CD4-positive, alpha-beta T cell treated with Interleukin-4 for 1 hour (primary cell): ENCODE measurements at places on chromosomes 1 and 21.

- no peak for DNase-seq
These were observed 1.3 kb downstream of the NEK7 start for GRCh38 chr1:198157847-198158725.

GRCh38 chr1:193609592-193609991 lies 423.2 kb upstream of the B3GALT2 start:
- no peak for DNase-seq

- no peak for DNase-seq
These were observed 16.6 kb upstream of the LGALS8 start for GRCh38 chr1:236507022-236507700.

DNA sequence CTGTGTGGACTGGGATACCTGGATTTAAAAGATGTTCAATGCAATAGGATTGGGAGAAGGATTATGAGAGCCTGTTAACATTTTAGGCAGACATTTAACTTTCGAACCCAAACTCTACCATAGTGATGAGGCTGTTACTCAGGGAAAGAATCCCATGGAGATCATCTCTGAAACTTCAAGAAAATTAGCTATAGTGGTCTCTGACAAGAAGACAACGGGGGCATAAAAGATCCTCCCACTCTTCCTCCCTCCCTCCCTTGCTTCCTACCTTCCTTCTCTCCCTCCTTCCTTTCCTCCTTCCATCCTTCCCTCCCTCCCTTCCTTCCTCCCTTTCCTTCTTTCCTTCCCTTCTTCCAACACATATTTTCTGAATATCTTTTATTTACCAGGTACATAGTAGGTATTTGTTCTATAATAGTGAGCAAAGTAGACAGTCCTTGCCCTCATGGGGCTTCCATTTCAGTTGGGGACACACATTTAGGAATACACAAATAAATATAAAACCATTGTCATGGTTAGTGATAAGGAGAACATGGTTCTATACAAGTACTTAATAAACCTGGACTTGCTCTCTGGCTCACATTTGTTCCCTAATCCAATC lies 143.2 kb downstream of the ATP6V1G3 start:
- no peak for DNase-seq
